CD4-positive, alpha-beta T cell treated with Interleukin-6 for 4 hours (primary cell): ENCODE measurements at places on chromosomes 7 and 10.

- no peak for DNase-seq
Measured at GRCh38 chr7:144102041-144102440, 7.3 kb upstream of the OR2A2 start.

- no peak for DNase-seq
Measured at GRCh38 chr10:34063592-34063991, 729.1 kb upstream of the NRP1 start.

GRCh38 chr10:99667108-99667751 is 7.9 kb downstream of the ENTPD7 start:
- DNase-seq: no peak

DNA sequence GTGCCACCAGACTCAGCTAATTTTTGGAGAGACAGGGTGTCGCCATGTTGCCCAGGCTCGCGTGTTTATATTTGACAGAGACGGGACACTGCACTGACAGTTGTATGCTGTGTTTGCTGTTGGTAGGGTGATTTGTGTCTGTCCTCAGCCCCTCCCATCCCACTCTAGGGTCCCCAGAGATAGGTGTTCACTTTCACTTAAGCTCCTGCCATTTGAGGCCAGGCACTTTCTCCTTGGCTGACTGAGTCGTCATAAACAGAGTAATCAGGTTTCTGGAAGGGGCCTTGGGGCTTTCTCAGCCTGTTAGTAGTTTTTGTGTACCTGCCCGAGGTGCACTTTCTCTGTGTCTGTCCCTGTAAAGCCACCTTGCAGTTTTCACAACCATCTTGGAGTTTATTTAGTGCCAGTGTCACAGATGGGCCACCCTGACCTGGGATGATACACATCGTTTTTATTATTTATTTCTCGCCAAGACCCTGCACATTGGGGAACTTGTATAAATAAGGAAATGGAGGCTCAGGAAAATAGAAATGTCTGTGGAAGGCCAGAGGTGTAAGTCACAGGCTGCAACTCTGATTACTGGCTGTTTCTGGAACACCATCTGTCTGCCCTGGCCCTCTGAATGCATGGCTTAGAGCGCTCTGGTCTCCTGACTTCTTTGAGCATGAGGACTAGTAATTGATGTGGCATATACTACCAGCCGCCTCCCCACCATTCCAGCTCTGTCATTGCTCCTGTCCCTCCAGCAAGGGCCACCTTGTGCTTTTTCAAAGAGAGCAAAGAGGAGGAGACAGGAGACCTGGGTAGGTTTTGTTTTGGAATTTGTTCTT is 81.9 kb upstream of the PDCD4 start:
- no peak for DNase-seq

DNA sequence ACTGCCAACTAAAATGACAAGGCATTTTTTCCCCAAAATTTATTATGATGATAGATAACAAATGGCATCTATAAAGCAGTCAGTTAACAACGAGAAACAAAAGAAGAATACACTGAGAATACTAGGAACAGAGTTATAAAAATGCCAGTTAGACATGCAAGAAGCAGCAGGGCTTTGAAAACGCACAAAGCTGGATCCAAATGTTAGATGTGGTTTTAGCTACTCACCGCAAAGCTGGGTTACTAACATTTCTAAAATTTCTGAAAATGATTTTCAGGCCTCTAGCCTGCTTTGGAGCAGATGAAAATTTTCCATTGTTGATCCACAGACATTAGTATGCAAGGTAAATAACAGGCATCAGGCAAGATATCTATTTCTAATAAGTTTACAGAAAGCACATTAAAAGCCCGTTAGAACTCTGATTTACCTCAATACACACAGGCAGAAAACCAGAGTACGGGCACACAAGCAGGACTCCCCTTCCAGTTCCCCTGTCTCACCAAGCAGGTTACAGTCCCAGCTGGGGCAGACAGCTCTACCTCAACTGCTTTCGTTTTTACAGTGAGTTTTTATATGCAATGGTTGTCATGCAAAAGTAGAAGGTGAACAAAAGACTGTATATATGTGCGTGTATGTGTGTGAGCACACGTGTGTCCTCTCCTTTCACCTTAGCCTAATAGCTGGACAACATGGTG is 37.9 kb downstream of the GLI3 start:
- no peak for DNase-seq

GRCh38 chr7:19112274-19113001 is 5.0 kb downstream of the TWIST1 start:
- DNase-seq: no peak

DNA sequence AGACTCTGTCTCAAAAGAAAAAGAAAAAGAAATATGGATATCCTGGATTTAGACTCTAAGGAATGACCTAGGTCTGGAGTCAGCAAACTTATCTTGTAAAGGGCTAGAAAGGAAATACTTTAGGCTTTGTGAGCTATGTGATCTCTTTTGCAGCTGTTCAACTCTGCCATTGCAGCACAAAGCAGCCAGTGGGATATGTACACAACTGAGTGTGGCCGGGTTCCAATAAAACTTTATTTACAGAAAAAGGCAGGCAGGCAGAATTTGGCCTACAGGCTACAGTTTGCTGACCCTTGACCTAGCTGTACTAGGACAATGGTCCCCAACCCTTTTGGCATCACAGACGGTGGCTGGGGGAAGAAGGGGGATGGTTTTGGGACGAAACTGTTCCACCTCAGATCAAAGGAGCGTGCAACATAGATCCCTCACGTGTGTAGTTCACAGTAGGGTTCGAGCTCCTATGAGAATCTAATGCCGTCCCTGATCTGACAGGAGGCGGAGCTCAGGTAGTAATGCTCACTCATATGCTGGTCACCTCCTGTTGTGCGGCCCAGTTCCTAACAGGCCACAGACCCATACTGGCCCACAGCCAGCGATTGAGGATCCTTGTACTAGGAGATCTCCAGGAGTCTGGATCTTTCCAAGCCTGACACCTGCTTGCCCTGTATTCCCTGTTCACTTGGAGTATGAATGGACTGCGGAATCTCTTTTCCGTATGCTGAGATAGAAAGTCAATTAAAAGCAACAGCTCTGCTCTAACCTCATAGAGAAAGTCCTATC is 63.0 kb downstream of the CUL1 start:
- no peak for DNase-seq

- DNase-seq: no peak
Measured at GRCh38 chr7:42348631-42349030, 111.6 kb upstream of the GLI3 start.
